ENCODE measurements at places on chromosomes 6 and 20. TPM values are rescaled to one million over a fixed set of nuclear protein-coding genes. Genes with fewer than 3 reads are reported as not detected.
A peak's percentile ranks its signal among the peaks of the same experiment; 100 is the strongest.

DNA sequence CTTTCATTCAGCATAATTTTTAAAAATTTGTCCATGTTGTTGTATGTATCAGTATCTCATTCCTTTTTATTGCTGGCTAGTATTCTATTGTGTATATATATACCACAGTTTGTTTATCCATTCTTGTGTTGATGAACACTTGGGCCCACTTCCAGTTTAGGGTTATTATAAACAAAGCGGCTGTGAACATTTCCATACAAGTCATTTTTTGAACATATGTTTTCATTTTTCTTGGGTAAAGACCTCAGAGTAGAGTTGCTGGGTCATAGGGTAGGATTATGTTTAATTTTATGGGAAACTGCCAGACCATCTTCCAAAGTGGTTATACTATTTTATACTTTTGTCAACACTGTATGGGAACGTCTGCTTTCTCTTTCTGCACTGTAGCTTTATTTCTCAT, 55.3 kb downstream of the RBM24 start:
- DNase-seq, result no peak

The TAP2 gene
- 88.9 TPM for total RNA-seq

GRCh38 chr6:53703047-53703446, 37.5 kb upstream of the KLHL31 start:
- DNase-seq, result no peak

The GHRH gene
- total RNA-seq, result not detected

- no peak for DNase-seq
Observed at GRCh38 chr6:163387317-163387716, 27.2 kb upstream of the QKI start.

- no peak for DNase-seq
Observed at GRCh38 chr20:37305079-37305478, 15.6 kb downstream of the MANBAL start.

- DNase-seq, result no peak
Observed at GRCh38 chr20:38534756-38535155, 46.2 kb upstream of the ADIG start.

- no peak for DNase-seq
Observed at GRCh38 chr6:135974426-135974825, 122.9 kb downstream of the PDE7B start.

The NOX3 gene
- not detected for total RNA-seq

The ADNP gene
- total RNA-seq, result 41.5 TPM

GRCh38 chr20:46767127-46767761, 57.8 kb downstream of the SLC2A10 start:
- no peak for DNase-seq

GRCh38 chr6:157574851-157575424, 193.9 kb downstream of the ZDHHC14 start:
- no peak for DNase-seq

The C4B gene
- 3.2 TPM for total RNA-seq

DNA sequence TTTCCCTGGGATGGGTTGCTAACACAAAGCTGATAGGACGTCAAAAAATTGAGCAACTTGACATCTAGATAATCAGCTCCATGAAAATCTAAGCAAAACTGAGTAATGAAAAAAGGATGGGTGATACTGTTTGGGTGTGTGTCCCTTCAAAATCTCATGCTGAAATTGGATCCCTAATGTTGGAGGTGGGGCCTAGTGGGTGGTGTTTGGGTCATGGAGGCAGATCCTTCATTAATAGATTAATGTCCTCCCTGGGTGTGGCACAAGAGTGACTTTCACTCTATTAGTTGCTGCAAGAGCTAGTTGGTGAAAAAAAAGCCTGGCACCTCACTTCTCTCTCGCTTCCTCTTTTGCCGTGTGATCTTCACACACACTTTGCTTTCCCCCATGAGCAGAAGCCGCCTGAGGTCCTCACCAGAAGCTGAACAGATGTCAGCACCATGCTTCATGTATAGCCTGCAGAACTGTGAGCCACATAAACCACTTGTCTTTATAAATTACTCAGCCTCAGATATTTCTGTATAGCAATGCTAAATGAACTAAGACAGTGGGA, 160.9 kb downstream of the FRK start:
- DNase-seq, result no peak

GRCh38 chr6:38459291-38459690, 180.4 kb downstream of the BTBD9 start:
- no peak for DNase-seq

DNA sequence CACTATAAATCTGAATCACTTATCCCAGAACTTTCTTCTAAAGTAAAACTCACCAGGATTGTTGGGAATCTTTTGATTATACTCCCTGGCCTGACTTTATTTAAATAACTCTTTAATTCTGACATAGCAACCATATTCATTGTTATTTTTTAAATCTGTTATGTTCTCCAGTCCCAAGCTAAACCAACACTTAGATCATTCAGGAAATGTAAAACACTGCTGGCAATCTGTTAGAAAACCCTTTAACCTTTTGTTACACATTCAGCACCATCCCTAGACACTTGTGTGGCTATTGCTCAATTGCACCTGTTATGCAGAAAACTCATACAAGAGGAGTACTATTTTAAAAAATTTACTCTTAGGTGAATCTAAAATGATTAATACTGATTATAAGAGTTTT, 101.8 kb upstream of the NHSL1 start:
- no peak for DNase-seq

- peak; percentile 36 for DNase-seq
Observed at GRCh38 chr6:159077123-159077522, 32.3 kb upstream of the TAGAP start.

GRCh38 chr6:135814043-135814442, 37.5 kb upstream of the PDE7B start:
- DNase-seq, result no peak

DNA sequence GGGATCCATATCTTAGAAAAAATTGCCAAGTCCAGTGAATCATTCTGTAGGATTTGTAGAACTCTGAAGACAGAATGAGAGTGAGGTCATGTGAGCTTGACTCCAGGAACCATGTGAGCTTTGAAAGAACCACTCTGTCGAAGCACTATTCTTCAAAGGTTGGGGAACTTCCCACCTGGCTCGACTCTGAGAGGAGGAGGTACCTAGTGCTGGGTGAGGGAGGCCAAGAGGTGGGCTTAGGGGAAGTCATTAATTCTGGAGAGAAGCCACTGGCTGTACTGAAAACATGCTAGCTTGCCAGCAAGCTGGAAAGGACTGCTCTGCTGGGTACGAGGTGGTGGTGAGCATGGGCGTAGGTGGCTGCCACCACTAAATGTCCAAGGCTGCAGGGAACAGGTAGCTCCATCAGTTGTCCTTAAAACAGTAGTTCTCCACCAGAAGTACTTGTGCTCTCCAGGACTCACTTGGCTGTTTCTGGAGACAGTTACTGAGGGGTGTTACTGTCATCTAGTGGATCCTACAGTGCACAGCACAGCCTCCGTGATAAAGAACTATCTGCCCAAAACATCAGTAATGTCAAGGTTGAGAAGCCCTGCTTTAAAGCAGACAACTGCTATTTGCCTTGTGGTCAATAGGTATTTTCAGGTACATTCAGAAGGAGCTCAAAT, 34.7 kb upstream of the SYNJ2 start:
- no peak for DNase-seq

- DNase-seq, result no peak
Observed at GRCh38 chr20:31522731-31523130, 8.5 kb downstream of the HM13 start.

DNA sequence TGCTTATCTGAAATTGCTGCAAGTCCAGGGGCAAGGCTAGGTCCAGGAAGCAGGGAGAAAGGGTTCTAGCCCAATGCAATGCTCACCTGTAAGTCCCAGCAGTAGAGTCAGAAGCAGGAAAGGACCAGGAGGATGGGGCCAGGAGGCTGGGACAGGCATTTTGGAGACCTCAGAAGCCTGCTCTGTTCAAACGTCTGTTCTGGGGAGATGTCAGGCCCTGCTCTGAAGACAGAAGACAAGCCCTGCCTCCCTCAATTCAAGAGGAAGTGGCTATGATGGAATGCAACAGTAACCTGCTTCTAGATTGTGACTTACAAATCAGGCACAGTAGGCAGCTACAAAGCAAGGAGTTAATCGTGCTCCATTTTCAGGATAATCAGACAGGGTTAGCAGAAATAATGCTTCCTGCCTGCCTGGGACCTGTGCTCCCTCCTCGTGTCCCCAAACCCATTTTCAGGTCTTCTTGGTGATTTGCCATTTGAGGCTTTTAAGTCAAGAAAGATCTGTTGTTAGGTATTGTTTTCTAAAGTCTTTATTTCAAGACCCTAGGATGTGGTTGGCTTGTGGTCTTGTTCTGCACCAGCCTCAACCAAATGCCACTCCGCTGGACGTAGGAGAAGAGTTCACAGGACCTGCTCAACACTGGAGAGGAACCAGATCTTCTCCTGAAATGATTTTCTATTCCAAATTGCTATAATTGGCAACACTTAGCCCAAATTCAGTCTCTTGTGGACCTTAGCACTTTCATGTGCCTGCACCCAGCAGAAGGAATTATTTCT, at the start of gene SIRPG:
Gene SIRPG (minus strand): TSS at position 224 of the 779 bp plus-strand sequence. CDS start 65 bp downstream, at position 159.
- no peak for DNase-seq

DNA sequence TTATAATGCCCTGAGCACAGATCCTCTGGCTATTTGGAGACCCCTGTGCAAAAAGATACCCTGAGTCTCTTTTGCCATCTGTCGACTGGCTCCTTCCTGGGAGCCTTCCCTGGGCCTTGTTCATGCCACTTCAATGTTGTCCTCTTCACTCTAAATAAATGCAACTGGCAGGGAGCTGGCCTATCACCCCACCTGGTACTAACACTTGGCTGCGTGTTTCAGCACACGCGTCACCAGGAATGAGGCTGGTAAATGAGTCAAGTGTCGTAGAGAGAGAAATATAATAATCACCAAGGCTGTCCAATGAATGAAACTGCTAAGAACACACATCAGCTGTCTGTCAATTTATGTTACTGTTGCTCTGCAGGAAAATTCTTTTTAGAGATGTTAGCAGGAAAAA, 374.6 kb upstream of the JARID2 start:
- no peak for DNase-seq

The BTN1A1 gene
- total RNA-seq, result not detected

The NKX2-4 gene
- total RNA-seq, result not detected

DNA sequence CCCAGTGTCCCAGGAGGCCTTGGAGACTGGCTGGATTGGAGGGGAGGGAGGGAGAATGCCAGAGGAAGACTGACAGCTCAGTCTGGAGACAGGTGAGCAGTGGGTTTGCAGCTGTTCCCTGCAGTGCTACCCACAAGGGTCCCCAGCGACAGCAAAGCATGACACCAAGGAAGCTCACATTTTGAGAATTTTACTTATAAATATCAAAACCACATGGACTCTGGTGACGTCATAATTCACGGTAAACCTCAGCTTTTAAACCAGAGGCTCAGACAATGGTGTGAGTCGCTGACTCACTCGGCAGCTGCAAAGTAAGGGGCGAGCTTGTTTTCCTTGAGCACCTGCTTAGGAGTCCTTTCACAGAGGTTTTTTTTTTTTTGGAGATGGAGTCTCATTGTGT, 65.2 kb downstream of the THBS2 start:
- peak; percentile 52 for DNase-seq

The CST1 gene
- total RNA-seq, result not detected

The TMEM239 gene
- not detected for total RNA-seq

DNA sequence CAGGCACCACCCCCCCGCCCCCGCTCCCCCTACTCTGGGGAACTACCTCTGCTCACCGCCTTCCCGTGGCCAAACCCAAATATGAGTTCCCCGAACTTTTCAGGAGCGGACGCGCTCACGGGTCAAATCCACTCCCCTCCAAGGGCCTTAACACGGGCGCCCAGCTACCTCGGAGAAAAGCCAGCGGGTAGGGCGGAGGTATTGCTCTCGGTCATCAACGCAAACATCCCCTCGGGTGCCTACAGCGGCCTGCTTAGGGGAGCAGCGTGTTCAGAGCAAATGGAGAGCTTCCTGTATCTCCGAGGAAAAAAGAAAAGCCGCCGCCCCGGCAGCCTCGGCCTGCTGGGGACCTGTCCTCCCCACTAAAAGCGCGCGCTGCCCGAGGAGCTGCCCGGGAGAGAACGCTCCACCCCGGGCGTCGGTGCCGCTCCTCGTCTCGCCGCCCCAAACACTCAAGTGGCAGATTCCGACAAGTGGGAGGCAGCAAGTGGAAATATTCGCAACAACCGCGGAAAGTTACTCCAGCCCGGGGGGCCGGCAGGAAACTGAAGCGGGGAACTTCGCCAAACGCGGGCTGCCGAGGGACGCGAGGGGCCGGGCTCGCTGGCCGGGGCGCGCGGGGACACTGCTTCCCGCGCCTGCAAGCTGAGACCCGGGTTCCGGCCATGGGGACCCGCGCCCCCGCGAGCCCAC, 699 bp downstream of the PTPRT start:
- DNase-seq, result no peak

- DNase-seq, result no peak
Observed at GRCh38 chr20:40769677-40770285, 80.7 kb upstream of the MAFB start.

DNA sequence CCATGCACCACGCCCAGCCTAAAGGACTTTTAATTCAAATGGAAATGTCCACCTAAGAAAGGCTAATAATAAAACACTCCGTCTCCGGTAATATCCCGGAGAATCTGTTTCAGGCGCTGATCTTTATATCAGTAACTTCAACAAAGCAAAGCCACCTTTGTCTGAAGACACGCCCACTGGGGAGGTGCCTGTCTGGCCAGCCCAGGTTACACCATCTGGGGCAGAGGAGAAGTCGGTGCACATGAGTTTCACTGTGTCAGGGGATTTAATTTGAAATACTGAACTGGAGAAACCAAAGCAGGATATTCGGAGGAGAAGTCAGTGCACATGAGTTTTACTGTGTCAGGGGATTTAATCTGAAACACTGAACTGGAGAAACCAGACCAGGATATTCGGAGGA, 9.4 kb downstream of the SERPINB6 start:
- DNase-seq, result no peak

DNA sequence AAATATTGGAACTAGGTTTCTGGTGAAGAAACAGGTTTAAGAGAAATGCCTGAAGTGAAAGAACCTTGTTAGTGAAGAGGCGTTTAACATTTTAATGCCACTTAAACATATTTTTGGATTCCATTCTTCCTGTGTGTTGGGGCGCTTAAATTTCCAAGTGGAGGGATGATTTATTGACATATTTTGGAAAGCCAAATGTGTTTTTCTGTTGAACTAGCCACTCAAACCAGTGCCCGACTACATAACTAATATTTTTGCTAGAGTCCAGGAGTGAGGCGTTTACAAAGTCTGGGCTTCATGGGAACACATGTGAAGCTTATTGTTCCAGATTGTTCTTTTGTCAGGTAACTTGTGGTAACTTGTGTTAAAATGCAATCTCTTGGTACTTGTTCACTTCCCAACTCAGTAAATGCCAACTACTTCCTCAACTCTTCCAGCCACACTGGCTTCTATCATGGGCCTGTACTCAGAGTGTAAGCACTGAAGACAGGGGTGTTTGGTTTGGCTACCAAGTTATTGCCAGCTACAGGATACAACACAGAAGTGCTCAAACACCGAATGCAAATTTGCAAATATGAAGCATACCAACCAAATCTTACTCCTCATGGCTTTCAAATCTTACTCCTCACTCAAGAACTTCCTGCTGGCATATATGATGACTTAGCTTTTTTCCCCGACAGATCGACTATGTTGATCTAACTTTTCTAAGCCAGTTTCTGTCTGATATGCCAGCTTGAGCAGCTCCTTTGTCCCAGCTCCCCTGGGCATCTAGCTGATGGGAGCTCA, 2.0 kb upstream of the ZNFX1 start:
- peak; percentile 27 for DNase-seq
